ENCODE measurements at places on chromosomes 1 and 21.

DNA sequence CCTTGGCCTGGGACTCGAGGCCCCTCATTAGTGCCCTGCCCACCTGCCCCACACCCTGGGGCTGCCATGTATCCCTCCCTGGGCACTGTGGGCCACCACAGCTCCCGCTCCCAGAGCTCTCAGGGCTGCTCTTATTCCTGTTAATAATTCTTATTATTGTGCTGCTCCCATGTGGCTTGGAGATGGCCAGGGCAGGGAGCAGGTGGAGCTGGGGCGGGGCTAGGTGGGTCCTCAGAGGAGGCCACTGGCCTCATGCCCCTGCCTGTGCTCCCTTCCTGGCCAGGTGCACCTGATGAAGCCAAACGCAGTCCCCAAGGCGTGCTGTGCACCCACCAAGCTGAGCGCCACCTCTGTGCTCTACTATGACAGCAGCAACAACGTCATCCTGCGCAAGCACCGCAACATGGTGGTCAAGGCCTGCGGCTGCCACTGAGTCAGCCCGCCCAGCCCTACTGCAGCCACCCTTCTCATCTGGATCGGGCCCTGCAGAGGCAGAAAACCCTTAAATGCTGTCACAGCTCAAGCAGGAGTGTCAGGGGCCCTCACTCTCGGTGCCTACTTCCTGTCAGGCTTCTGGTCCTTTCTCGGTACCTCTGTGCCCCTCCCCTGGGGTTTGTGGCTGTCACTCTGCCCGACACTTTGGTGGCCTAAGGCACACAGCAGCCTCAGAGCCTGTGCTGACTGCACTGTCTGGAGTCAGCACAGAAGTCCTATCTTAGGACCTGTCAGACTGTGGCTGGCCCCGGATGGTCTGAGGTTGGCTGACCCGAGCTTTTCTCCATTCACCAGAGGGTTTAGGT is 34.1 kb downstream of the BMP8A start:
- DNase-seq = peak; percentile 94

GRCh38 chr1:212686591-212686990 is 13.0 kb downstream of the BATF3 start:
- no peak for DNase-seq

DNA sequence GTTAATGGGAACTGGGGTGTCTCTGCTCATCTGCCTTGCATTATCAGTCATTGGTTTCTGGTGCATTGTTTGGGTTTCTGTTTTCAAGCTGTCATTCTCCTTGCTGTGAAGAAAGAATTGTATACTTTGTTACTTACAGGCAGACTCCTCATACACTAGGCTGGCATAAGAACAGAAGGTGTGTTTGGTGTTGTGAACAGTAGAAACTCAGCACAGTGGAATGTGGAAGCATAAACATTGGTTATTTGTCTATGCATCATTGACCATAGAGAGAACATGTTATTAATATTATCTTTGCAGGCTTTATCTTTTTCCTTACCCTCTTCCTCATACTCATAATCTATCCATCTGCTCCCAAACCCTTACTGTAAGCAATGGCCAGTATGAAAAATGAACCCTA is 18.2 kb downstream of the C1orf87 start:
- DNase-seq = no peak

DNA sequence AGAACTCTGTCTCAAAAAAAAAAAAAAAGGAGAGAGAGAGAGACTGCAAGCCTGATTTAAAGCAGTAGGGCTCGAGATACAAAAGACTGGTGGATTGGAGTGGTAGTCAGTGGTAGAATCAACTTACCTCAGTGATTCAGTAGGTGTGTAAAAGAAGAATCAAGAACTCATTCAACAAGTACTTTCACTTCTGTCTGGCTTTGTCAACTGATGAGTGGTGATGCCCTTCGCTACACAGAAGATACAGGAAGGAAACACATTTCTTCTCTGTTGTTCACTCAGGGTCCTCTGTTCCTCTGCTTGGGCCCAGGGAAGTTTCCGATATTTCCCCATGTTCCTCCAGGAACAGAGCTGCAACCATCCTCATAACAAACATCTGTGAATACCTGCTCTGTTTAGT is 68.6 kb upstream of the COG2 start:
- no peak for DNase-seq

GRCh38 chr1:148317288-148317985 is 165.4 kb upstream of the NBPF11 start:
- no peak for DNase-seq

GRCh38 chr1:22472596-22472995 is 20.9 kb downstream of the ZBTB40 start:
- DNase-seq = no peak

GRCh38 chr1:56034222-56034621 is 545.1 kb downstream of the PLPP3 start:
- no peak for DNase-seq

DNA sequence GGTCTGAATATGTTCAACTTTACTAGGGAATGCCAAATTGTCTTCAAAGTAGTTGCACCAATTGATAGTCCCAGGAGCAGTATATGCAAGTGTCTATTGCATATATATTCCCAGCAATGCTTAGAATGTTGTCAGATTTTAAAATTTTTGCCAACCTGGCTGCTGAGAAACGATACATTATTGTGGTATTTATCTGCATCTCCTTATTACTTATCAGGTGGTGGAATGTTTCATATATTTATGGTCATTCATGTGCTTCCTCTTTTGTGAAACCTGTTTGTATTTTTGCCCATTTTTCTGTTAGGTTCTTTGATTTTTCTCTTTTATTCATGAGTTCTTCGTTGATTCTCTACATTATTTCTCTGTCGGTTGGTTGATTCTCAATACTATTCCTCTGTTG is 39.5 kb downstream of the COLGALT2 start:
- DNase-seq = no peak

GRCh38 chr1:12142141-12142823 is 24.5 kb upstream of the TNFRSF1B start:
- DNase-seq = no peak

- no peak for DNase-seq
Measured at GRCh38 chr1:188429386-188429785, 1600.6 kb downstream of the PLA2G4A start.

GRCh38 chr1:111542187-111542586 is 38.8 kb upstream of the ADORA3 start:
- DNase-seq = no peak

All from NK-92 treated with Interleukin-12 subunit alpha and Interleukin-12 subunit beta, amount 100 ng/mL, for 24 hours (cell line).